Stimulated activated CD4-positive, alpha-beta T cell treated with anti-CD3 and anti-CD28 coated beads, Interleukin-1b, Interleukin-23, amount 100 ng/mL, for 24 hours (primary cell): ENCODE measurements at places on chromosomes 7 and 10.

DNA sequence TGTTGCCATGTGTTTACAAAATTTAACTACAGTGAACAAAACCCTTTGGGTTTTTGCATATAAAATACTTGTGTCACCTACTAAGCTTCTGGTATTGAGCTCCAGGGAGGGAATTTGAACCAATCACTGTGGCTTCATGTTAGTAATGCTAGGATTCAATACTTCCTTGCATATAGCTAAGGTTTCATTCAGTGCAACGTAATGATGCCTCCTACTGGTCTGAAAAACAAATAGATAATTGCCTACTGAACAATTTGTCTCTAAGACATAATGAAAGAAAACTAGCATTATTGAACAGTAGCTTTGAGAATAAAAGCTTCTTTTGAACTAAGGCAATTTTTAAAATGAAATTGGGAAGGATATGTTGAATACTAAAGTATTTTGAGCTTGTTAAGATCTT, 244.4 kb downstream of the ZWINT start:
- no peak for DNase-seq

GRCh38 chr10:132443605-132443982, 46.6 kb downstream of the PWWP2B start:
- peak; percentile 44 for DNase-seq

GRCh38 chr7:5230265-5231067, 40.4 kb downstream of the WIPI2 start:
- no peak for DNase-seq

DNA sequence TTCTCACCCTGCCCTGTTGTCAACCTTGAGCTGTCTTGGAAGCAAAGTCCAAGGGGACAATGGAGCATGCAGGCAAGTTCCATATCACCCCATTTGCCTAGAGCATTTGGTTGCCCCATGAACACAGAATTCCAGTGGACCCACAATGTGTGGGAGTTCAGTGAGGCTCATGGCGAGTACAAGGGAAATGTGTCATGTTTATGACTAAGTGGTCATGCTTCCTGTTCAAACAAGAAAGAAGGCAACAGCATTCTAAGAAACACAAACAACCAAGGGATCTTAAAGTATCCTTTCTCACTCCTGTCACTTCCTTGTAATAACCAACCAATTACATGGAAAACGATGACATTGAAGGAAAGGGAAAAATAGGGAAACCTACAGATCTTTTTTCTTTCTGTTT, 513.0 kb downstream of the INHBA start:
- no peak for DNase-seq

DNA sequence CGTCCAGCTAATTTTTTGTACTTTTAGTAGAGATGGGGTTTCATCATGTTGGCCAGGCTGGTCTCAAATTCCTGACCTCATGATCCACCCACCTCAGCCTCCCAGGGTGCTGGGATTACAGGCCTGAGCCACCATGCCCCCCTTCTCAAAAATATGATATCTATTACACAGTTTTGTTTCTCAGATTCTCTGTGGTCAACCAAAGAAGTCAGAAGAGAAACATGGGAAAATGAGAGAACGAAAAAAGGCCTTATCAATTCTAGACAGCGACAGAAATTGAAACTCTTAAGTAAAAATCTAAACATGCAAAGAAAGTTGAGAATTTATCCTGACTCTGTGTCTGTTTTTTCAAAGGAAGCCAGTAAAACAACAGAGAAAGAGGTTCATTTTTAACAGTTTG, 283.8 kb upstream of the PLXDC2 start:
- no peak for DNase-seq

DNA sequence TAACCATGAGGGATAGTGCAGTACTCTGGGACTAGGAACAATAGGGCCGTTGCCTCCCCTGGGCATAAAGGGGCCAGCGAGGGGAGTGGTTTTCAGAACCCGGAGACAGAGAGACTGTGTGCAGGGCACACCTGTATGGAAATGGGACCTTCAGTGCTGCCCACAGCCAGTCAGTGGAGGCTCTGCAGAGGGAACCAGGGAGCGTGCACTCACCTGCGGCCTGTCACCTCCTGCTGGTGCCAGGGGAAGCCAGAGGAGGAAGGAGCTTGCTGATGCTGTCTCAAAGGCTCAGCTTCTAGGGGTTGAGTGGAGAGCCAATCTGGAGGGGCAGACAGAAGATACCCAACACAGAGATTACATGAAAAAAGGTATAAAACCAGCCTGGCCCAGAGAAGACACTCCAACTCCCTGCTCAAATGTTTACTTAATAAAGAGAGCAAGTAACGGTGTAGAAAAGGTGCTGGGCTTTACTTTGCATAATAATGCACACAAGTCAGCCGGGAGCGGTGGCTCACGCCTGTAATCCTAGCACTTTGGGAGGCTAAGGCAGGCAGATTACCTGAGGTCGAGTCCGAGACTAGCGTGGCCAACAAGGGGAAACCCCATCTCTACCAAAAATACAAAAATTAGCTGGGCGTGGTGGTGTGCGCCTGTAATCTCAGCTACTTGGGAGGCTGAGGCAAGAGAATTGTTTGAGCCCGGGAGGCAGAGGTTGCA, 35.5 kb upstream of the WAPL start:
- no peak for DNase-seq

DNA sequence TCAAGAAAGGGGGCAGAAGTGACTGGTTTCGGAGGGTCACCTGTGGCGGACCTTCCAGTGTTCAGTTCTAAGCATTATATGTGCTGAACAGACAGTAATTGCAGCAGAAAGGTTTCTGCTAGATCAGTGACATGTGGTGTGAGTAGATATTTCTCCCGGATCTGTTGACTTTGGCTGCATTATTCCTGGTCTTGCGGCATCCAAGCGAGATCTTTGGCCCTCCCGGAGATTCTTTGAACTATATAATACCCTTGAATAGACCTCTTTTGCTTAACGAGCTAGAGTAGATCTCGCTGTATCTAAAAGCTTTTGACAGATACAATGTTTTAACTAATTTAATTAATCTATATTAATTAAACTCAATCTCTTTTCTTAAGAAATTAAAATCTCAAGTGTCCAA, 99.8 kb downstream of the PTN start:
- DNase-seq: no peak

- DNase-seq: no peak
These were observed 427.7 kb downstream of the HTR7 start for GRCh38 chr10:90430186-90430585.

DNA sequence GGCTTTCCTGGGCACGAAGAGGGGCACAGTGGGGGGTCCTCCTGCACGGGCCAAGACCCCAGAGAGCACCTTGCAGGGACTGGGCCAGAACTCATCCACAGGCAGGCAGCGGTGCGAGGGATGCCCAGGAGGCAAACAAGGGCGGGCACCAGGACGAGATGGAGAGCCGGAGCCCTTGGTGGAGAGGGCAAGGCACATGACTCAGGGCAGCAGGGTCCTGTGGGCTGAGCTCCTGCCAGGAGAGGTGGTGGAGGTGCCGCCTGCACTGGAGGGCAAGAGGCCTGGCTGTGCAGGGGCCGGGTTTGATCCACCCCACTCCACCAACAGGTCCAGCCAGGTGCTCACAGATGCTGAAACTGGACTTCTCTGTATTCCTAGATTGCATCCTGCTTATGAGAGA, 170.9 kb downstream of the TCERG1L start:
- DNase-seq: no peak

GRCh38 chr10:4103603-4104002, 318.6 kb upstream of the KLF6 start:
- no peak for DNase-seq

- DNase-seq: no peak
These were observed 89.3 kb downstream of the LYZL2 start for GRCh38 chr10:30540276-30540675.

- DNase-seq: no peak
These were observed 3.4 kb upstream of the MYL7 start for GRCh38 chr7:44144426-44144967.

DNA sequence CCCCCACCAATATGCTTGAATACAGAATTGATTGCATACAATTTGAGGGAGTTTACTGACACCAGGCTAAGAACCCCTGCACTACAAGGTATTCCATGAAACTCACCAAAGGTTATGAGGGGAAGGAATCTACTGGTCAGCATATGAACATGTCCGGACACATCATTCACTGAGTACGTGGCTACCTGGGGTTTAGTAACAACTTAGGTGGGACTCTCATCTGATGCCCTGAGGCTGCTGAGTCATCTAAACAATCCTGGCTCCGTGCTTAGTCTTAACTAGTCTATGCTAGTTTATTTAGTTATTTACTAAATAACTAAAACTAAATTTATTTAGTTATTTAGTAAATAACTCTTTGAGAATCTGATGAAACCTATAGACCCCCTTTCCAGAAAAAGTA, 11.3 kb downstream of the PI4K2A start:
- no peak for DNase-seq
